Activated naive CD8-positive, alpha-beta T cell treated with anti-CD3 and anti-CD28 coated beads, Interleukin-2, amount 10 ng/mL, durations not matched to agents 7 days and 5 days (primary cell): ENCODE measurements at places on chromosomes 4 and X. TPM values are rescaled to one million over a fixed set of nuclear protein-coding genes. Genes with fewer than 3 reads are reported as not detected.

- H3K4me1 ChIP-seq = no peaks in the 10 kb centered on the region
- H3K27me3 ChIP-seq = peaks cover 2% of the 10 kb centered on the region
- no peak overlapping the region for H3K27ac ChIP-seq
- no peak for DNase-seq
- no peak overlapping the region for H3K4me3 ChIP-seq
Measured at GRCh38 chrX:39519030-39519488, 578.7 kb downstream of the BCOR start.

Gene ARMCX2
- 8.8 TPM for total RNA-seq

GRCh38 chr4:182916483-182917181, 554 bp downstream of the DCTD start:
- H3K27ac ChIP-seq = peak overlapping the region; percentile 92
- peaks cover 14% of the 10 kb centered on the region for H3K36me3 ChIP-seq
- H3K4me1 ChIP-seq = peaks cover 43% of the 10 kb centered on the region
- H3K4me3 ChIP-seq = peak overlapping the region; percentile 86

Gene SOWAHD
- total RNA-seq = 2.1 TPM

DNA sequence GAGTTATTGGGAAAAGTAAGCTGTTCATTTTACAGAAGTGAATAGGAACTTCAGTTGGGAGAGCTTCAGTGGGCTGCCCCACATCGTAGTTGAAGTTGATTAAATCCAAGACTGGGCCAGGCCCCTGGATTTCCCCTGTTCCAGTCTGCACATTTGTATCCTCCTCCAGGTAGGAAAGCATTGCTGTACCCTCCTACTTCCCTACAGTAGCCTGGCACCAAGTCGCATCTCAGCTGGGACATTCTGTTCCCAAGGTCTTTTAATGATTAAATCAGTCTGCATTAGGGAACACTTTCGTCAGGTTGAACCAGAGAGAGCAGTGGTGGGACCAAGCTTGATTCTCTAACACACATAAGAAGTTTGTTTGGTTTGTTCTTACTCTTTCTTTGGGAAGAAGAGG, 165.8 kb upstream of the PPARGC1A start:
- no peaks in the 10 kb centered on the region for H3K36me3 ChIP-seq
- H3K4me1 ChIP-seq = no peaks in the 10 kb centered on the region
- no peak overlapping the region for H3K27ac ChIP-seq
- no peak for DNase-seq
- H3K27me3 ChIP-seq = no peaks in the 10 kb centered on the region
- no peak overlapping the region for H3K4me3 ChIP-seq

GRCh38 chr4:31094474-31094873, 374.3 kb downstream of the PCDH7 start:
- no peak for DNase-seq
- H3K4me3 ChIP-seq = no peak overlapping the region
- no peak overlapping the region for H3K27ac ChIP-seq
- H3K36me3 ChIP-seq = no peaks in the 10 kb centered on the region
- H3K27me3 ChIP-seq = no peaks in the 10 kb centered on the region

DNA sequence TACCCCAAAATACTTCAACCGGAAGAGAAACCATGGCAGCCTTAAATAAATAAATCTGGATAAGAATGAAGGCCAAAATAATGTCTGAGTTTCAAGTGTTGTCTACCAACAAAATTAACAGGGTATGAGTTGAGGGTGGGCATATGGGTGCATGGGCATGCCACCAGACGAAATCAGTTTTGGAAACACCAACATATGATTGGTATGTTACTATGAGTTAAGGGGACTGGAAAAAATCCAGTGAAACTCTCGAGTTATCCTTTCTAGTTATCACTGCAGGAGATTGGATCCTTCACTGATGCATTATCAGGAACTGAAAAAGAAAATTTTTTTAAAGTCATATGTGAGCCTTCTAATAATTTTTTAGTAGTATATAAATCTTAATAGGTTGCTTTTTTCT, 32.4 kb downstream of the NOCT start:
- no peak overlapping the region for H3K27ac ChIP-seq
- H3K4me3 ChIP-seq = no peak overlapping the region
- H3K27me3 ChIP-seq = no peaks in the 10 kb centered on the region
- DNase-seq = no peak
- peaks cover 3% of the 10 kb centered on the region for H3K4me1 ChIP-seq
